ENCODE measurements at places on chromosomes 2 and 18.

DNA sequence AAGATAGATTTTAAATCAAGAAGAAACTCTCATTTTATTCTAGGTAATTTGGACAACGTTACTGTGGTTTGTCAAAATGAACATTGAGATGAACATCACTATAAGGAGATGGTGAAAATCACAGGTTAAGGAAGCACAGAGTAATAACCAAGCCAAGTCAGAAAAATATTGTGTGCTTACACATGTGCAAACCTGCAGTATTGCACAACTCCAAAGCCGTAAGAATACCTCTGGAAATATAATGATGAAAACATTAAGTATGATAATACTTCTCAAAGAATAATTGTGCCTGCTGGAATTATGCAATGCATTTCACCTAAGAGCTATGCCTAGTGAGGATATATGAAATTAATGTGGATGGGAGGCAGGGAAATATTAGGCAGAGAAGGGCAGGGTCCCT is 21.1 kb upstream of the GALNT5 start:
- DNase-seq: no peak

- no peak for DNase-seq
Observed at GRCh38 chr2:96895746-96896651, 26.1 kb upstream of the SEMA4C start.

DNA sequence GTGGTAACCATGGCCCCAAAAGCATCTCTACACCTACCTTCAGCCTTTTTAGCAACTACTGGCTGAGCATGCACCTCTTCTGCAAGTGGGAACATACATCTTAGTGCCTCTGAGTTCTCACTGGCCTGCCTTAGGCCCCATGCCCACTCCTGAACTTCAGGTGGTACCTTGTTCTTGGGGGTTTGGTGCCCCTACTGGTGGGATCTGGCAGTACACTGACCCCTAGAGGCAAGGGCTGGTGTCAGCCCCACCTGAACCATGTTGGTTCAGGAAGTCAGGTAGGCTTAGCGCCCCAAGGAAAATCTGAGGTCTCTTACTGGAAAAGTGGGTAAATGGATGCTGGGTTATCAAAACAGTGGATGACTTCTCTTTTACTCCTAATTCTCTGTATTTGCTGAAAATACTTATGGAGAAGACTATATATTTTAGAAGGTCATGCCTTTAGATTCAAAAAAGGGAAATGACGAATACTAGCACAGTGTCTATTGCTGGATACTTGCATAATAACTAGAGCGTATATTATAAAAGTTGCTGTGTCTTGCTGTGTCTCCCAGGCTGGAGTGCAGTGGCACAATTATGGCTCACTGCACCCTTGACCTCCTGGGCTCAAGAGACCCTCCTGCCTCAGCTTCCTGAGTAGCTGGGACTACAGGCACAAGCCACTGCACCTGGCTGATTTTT is 84.6 kb downstream of the RAB31 start:
- peak; percentile 14 for DNase-seq

DNA sequence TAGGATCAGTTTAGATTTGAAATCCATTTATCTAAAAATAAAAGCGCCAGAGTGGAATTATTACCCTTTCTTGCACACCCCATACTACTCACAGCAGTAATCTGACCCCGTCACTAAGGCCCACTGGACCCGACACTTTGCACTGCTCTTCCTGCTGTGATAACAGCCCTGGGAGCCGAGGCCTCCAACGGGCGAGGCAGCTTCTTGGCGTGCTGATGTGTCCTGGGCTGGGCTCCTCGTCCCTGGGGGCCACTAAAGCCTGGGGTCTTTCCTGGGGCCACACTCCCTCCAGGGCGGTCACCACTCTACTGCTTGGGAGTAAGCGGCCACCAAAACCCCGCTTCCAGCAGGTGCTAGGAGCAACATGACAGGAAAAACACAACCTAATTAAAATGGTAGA is 61.7 kb downstream of the ZAP70 start:
- DNase-seq: no peak

GRCh38 chr18:58896268-58896667 is 31.6 kb downstream of the ZNF532 start:
- DNase-seq: no peak

DNA sequence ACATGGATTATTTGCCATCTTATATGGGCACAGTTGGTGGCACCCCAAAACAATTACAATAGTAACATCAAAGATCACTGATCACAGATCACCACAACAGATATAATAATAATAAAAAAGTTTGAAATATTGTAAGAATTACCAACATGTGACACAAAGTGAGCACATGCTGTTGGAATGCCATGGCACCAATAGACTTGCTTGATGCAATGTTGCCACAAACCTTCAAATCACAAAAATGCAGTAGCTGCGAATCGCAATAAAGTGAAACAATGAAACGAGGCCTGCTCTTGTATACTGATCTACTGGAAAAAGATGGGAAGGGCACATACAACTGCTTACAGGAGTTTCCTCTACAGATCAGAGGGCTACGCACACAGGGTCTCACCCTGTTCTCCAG is 32.2 kb upstream of the AMMECR1L start:
- no peak for DNase-seq

DNA sequence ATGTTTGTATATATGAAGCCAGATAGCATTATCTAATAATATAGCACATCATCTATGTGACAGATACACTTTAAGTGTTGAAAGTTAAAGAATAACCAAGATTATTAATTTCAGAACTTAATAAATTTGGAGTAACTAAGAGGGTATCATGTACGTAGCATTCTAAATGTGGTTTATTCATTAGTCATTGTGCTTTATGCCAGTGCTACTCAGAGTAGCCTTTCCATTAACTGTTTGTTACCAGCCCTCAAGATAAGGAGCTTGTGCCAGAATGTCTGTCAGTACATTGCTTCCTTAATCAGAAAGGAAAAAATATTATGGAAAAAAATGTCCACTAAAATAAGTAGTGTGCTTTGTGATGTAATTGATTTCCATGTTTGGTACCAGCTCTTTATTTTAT is 94.9 kb upstream of the TWSG1 start:
- DNase-seq: no peak

DNA sequence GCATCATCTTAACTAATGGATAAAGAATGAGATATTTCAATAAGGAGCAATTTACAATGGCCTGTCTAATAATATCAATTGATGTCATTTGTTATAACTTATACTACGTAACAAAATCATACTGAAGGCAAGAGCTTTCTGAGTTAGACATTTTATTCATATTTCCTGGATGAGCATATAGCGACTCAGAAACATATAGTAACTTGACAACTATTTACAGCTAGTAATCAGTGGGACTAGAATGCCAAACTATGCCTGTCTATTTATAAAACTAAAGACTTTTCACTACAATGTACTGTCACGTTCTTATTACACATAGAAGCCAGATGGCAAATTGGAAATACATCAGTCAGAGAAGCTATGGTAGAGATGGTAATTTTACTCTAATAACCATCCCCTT is 766.2 kb upstream of the TMEFF2 start:
- DNase-seq: no peak

DNA sequence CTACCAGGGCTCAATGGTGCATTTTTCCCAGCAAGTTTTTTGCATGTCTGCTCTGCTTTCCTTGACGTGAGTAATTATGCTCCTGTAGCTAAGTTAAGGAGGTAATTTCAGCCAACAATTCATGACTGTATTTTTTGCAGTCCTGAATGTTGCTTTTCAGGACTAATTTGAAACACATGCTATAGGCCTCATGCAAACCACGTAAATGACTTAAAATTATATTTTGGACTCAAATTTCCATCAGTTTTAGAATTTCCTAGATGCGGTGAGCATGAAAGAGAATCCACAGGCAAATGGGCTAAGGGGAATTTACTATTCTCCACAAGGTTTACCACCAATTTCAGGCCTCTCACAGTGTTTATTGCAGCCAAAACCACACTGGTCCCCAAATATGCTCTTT is 589.9 kb upstream of the LRRTM1 start:
- no peak for DNase-seq

- DNase-seq: no peak
Observed at GRCh38 chr18:2746274-2746673, 90.7 kb downstream of the SMCHD1 start.

DNA sequence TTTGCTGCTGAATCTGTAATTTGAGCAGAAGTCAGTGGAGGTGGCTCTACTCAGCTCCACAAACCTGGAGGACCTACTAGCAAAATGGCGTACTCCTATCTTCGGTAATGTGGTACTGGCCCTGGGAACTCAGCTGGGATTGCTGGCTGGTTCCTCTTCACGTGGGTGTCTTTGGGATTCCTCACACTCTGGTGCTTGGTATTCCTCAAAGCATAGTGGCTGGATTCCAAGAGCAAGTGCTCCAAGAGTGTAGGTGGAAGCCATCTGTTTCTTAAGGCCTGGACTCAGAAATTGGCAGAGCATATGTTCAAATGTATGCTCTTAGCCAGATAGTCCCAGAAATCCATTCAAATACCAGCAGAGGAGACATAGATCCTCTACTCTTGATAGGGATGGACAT is 281.9 kb upstream of the CDH7 start:
- DNase-seq: no peak

- peak; percentile 62 for DNase-seq
Observed at GRCh38 chr2:121529439-121530211, 1.1 kb upstream of the RNU4ATAC start.

DNA sequence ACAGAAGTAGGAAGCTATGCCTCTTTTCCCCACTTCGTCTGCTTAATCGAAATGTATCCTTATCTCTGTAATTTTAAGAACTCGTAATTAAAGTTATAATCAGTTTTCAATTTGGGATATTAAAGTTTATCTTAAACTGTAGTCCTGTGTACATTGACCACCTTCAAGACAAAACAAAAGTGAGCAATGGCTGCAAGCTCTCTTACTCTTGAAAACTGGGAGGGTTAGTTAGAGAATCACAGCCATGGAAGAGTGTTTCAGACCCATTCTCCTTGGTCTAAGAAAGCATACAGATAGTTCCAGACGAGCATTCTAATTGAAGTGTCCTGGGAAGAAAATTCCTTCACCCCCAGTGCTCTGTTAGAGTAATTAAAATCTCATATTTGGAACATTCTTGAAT is 2.0 kb downstream of the KCMF1 start:
- no peak for DNase-seq

GRCh38 chr2:150486539-150487484 is 655 bp downstream of the RND3 start:
- DNase-seq: no peak
